ENCODE measurements at places on chromosomes 11 and 22.

- DNase-seq = no peak
Measured at GRCh38 chr11:12995188-12995587, 13.9 kb upstream of the RASSF10 start.

GRCh38 chr11:27509908-27510307 lies 3.3 kb upstream of the LIN7C start:
- no peak for DNase-seq

GRCh38 chr22:22558972-22559603 lies at the start of gene PRAME:
Gene PRAME (minus strand): TSS chr22:22559265. CDS start chr22:22556832, 2,433 bp downstream.
- no peak for DNase-seq

- no peak for DNase-seq
Measured at GRCh38 chr11:85525686-85526085, 101.5 kb downstream of the DLG2 start.

DNA sequence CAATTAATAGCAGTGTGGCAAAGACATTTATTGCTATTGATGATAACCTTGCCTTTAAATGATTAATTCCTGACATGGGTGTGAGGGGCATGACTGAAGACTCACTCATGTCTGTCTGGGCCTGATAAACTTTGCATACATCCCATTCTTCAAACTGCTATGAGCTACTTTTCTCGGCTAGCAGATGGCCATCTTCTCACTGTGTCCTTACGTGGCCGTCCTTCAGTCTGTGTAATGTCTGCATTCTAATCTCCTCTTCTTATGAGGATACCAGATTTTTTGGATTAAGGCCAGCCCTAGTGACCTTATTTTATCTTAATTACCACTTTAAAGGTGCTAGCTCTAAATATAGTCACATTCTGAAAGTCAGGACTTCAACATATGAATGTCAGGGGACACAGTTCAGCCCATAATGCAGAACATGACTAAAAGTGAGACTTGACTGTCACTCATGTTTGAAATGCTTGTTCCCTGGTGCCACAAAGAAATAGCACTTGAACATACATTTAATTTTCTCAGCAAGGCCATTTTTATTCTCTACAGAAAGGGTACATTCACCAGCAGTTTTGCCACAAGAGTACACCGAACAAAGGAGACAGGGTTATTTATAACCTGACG lies 32.3 kb downstream of the OR10A6 start:
- no peak for DNase-seq

GRCh38 chr11:79019975-79020374 lies 420.9 kb downstream of the TENM4 start:
- DNase-seq = no peak

DNA sequence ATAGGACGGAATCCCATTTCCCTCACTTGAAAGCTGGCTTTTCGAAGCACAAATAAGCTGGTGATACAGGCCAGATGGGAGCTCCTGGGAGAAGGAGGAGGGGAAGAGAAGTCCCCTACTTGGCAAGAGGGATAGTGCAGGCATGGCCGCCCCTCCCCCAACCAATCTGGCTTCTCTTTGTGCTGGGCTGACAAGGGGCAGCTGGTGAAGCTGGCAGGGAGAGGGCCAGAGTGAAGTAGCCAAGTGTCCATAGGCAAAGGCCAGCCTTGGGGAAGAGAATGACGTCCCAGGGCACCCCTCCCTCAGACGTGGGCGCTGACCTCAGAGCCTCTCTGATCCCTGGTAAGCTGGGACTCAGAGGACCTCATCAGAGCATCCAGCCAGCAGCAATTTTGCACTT lies 78.7 kb upstream of the GRAMD1B start:
- no peak for DNase-seq

DNA sequence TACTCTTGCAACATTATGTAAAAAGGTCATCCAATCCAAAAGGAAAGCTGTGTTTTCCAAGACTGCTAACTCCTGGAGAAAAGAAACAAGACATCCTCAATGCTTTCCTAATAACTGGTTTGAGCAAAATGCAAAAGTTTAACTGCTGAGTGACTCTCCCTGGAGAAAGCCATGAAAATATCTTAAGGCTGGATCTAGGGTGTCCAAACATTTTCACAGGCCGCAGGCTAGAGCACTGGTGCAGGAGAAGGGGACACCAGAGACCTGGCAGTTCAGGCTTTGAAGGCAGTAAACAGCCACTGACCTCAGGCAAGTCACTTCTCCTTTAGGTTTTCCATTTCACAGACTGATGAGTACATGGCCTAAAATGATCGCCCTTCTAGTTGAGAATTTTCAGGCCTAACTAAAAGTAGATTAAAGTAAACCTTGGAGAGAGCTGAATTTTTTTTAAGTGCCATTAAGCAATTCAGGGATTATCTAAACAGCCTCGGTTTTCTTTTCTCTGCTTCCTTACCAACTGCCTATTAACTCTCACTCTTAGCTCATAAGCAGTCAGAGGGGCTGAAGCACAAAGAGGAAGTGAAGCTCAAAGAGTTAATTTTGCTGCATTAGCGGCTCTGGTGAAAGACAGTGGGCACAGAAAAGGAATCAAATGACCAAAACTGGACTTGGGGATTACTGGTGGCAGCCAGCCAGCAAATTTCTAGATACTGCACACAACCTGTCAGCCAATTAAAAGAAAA lies 2.3 kb downstream of the CHKA start:
- DNase-seq = no peak

GRCh38 chr11:79026803-79027445 lies 413.9 kb downstream of the TENM4 start:
- DNase-seq = no peak

- no peak for DNase-seq
Measured at GRCh38 chr11:122157653-122158161, 41.7 kb upstream of the BLID start.

- no peak for DNase-seq
Measured at GRCh38 chr11:119041821-119042514, 11.3 kb upstream of the SLC37A4 start.

- DNase-seq = no peak
Measured at GRCh38 chr11:119520966-119521365, 98.0 kb upstream of the THY1 start.

DNA sequence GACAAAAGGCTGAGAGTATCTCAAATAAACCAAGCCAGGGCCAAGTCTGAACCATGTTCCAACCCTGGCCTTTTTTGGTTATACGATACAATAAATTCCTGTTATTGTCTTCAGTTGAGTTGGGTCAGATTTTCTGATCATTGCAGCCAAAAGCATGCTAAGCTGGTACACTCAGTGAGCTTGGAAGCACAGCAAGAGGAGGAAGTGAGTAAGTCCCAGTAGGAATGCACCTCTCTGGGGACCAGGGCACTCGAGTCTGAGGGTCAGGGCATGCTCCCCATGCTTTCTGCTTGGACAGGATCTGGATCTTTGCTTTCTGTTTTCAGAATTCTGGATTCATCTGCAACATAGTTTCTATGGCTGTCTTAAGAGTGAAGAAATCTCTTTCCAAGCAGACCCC lies 73.1 kb downstream of the TMPRSS5 start:
- no peak for DNase-seq

DNA sequence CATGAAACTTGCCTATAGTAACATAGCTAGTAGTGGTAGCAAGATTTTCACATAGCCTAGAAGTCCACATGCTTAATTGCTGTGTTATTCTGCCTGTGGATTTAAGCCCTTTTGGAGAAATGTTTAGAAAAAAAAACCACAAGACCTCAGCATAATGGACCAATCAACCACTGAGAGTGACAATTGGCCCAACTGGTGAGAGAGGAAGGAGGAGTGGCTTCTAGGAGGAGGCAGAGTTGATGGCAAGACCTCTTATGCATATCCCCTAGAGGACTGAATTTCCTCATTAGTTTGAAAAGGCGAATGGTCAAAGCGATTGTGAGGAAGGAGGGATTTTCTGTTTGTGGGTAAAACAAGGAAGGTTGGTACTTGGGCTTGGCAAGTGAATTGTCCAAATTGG lies 30.6 kb downstream of the NNMT start:
- DNase-seq = no peak

DNA sequence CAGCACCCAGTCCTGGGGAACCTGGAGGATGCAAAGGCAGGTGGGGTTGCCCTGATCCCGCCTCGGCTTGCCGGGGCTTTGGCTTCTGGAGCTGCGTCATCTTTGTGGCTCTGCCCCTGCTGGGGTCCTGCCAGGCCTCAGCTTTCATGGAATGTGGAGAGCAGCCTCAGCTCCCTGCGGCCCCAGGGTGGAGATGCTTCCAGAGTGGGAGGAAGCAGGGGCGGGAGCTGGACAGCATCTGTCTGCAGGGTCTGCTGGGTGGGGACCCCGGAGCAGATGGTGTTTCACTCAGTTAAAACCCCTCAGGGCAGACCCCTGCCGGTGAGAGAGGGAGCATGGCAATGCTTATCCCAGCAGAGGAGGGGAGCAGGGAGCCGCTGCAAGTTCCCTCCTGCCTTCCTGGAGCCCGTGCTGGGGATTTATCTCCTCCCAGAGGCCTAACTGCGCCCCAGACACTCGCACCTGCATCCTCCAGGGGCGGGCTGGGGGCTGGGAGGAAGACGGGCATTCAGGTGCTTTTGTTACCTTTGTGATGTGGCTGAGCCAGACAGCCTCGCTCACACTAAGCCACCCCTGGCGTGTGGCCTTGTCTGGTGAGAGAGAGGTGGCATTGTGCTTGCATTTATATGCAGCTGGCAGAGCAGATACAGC lies 15.7 kb downstream of the GRIK4 start:
- DNase-seq = peak; percentile 60

DNA sequence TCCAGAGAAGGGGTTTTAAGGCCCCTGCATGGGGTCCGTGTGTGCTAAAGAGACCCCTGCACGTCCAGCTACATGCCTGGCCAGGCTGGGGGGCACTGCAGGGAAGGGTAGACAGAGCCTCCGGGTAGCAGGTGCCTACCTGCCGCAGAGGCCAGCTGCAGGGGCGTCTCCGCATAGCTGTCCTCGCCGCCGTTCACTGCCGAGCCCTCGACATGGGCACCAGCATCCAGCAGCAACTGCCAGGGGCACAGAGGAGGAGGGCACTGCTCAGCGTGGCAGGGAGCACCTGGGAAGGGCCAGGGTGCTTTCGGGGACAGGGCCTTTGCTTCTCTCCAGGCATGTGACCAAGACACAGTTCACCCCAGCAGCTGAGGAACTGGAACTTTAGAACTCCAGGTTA lies 59.7 kb downstream of the NAT10 start:
- no peak for DNase-seq

GRCh38 chr11:94423507-94423906 lies 22.3 kb upstream of the GPR83 start:
- no peak for DNase-seq

DNA sequence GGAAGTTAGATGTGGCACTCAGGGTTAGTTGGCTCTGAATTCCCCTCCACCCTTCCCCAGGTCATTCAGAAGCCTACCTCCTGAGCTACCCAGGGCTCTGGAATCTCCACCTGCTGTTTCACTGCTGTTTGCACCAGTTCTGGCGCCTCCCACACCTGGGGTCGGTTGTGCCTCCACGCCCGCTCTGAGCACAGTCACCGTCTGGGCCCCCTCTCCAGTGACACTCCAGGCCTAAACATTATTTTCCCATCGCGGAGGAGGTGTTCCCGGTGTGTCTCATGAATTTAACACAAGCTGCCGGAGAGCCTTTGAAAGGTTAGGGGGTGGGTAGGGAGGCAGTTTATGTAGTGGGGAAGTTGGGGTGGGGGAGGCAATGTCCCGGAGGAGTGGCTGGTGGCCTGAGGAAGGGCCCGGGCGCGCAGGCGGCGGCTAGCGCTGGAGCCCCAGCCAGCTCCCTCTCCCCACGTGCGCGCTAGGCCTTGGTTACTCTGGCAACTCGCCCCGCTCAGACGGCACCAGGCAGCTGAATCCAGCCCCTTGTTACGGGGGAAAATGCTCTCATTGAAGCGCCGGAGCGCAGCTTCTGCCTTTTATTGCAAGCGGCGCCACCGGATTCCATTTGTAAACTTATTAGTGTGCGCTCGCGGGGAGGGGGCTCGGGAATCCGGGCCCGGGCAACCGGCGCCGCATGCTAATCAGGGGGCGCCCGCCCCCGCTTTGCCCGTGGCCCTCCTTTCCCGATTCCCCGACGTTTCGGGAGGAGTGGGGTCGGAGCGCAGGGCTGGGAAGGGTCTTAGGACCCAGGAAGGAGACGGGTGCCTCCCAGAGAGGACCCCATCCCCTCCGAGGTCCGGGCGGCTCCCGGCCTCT lies 52.4 kb downstream of the GRIK4 start:
- DNase-seq = peak; percentile 71

- no peak for DNase-seq
Measured at GRCh38 chr11:17770048-17770652, 35.6 kb downstream of the KCNC1 start.

- peak; percentile 35 for DNase-seq
Measured at GRCh38 chr11:69337211-69337721, 43.3 kb downstream of the MYEOV start.

DNA sequence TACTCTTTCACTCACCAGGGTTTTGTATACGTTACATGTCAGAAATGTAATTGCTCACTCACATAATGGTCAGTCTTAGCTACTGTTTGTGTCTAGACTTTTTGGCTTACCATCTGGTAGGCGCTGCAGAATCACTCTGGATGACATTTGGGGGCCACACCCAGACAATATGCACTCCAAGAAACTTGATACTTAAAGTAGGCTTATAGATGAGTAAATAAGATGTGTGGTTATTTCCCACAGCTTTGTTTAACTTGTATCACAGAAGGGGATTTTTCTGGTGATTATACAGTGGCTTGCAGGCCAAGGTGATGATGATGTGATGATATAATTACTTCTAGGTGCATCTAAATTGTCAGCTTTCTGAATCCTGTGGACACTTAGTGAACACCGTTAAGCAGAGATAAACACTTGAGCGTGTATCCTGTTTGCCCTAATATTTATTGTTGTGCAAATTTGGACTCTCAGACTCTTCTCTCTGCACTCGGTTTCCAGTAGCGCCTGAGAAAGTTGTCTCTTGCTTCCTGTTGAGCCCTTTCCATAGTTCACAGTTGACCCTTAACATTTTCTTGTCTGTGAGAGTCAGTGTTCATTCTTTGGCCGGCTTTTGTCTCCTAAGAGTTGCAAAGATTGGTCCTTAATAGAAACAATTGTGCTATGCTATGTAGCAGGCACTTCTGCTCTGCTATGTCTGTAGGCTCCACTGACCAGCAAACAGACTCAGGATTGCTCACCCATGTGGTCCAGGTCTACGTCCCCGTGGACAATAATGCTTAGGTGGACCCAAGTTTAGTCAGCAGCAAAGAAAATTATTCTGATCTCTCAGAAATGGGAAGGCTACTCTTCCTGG lies 89.3 kb downstream of the PRR5L start:
- DNase-seq = no peak

GRCh38 chr11:71253794-71254193 lies 1.4 kb upstream of the SHANK2 start:
- no peak for DNase-seq

- no peak for DNase-seq
Measured at GRCh38 chr11:64176751-64177150, 9.2 kb upstream of the STIP1 start.

All from mesothelial cell of epicardium (in vitro differentiated cells).